ENCODE measurements at places on chromosomes 13 and 19. TPM values are rescaled to one million over a fixed set of nuclear protein-coding genes. Genes with fewer than 3 reads are reported as not detected.

Gene PTH2
- not detected for polyA plus RNA-seq

- H3K36me3 ChIP-seq, result no peaks in the 10 kb centered on the region
- no peak overlapping the region for H3K4me3 ChIP-seq
- peaks cover 35% of the 10 kb centered on the region for H3K4me1 ChIP-seq
- DNase-seq, result peak; percentile 36
Observed at GRCh38 chr19:1417145-1417544, 9.8 kb downstream of the DAZAP1 start.

- no peak overlapping the region for H3K4me3 ChIP-seq
- H3K27ac ChIP-seq, result no peak overlapping the region
- H3K27me3 ChIP-seq, result no peaks in the 10 kb centered on the region
- peaks cover 4% of the 10 kb centered on the region for H3K4me1 ChIP-seq
- H3K36me3 ChIP-seq, result no peaks in the 10 kb centered on the region
Observed at GRCh38 chr13:44206434-44206833, 167.2 kb upstream of the SERP2 start.

Gene LMTK3
- polyA plus RNA-seq, result 0.27 TPM

Gene SLITRK5
- 0.22 TPM for polyA plus RNA-seq

DNA sequence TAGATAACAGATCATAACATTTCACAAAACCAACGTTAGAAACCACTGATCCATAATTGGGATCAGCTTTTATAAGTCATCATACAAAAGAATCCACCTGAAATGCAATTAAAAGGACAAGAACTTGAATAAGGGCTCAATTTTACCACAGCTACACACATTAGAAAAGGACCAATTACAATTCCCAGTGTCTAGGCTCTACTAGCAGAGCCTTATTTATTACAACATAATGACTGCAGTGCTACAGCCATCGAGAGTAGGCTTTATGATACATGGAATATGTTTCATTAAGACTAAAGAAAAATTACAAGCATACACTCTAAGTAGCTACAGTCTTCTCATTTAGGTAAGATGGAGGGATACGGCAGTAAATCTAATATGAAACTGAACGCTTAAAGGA lies 2.9 kb downstream of the RBM26 start:
- H3K36me3 ChIP-seq, result no peaks in the 10 kb centered on the region
- H3K27me3 ChIP-seq, result no peaks in the 10 kb centered on the region
- no peak overlapping the region for H3K27ac ChIP-seq
- DNase-seq, result no peak
- H3K4me1 ChIP-seq, result peaks cover 9% of the 10 kb centered on the region
- no peak overlapping the region for H3K4me3 ChIP-seq
